ENCODE measurements at places on chromosomes 13 and 19. TPM values are rescaled to one million over a fixed set of nuclear protein-coding genes. Genes with fewer than 3 reads are reported as not detected.

- DNase-seq, result no peak
Observed at GRCh38 chr19:41222240-41222639, 3.2 kb downstream of the AXL start.

DNAAF3 gene
- 0.59 TPM for total RNA-seq

DNA sequence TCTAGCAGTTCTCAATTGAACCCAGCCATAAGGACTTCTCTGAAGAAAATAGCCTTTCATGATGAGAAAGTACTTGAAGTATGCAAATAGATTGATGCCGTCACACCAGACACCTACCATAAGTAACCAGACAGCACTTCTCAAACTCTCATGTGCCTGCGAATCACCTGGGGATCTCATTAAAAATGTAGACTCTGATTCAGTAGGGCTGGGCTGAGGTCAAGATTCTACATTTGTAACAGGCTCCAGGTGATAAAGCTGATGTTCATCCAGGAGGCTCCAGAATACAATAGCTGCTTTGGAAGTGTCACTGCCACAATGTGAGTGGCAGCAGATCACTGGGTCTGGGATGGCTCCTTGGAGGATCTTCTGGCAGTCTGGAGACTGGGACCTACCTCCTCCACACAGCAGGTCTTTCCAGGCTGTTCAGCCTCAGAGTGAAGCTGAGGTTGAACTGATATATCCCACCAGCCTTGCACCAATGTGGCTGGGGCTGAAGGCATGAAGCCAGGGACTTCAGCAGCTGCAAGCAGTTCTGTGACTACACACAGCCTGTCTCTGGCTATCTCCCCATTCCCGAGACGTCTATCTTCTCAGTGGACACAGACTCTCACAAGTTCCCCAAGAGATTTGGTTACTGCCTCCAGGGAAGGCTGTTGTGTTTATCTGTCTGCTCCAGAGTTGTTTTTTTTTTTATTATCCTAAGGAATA lies 9.1 kb downstream of the MBNL2 start:
- no peak for DNase-seq

DNA sequence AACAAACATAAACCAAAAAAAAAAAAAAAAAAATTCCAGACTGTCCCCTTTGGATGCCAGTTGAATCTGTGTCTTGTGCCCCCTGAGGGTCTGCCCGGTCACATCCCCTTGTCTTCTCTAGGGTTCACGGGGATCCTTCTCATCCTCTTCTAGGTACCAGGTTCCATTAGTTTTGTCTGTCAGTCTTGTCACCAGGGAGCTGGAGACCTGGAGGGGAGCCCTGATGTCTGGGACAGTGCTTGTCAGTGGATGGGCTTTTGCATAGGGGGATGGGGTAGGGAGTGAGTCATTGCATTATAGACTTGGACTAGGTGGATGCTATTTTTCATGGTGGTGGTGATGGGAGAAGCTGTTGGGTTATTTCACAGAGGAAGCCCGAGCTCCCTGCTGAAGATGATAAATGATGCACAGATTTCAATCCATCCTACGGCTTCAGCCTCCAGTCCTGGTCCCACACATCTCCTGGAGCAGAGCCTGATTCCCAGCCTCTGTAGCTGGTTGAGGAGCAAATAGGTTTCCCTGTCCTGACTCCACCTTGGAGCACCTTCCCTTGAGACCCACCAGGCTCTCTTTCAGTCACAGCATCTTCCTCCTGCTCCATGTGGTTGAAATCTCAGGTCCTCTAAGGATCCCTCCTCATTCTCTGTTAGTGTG lies 26.0 kb downstream of the WTIP start:
- DNase-seq, result peak; percentile 47

DNA sequence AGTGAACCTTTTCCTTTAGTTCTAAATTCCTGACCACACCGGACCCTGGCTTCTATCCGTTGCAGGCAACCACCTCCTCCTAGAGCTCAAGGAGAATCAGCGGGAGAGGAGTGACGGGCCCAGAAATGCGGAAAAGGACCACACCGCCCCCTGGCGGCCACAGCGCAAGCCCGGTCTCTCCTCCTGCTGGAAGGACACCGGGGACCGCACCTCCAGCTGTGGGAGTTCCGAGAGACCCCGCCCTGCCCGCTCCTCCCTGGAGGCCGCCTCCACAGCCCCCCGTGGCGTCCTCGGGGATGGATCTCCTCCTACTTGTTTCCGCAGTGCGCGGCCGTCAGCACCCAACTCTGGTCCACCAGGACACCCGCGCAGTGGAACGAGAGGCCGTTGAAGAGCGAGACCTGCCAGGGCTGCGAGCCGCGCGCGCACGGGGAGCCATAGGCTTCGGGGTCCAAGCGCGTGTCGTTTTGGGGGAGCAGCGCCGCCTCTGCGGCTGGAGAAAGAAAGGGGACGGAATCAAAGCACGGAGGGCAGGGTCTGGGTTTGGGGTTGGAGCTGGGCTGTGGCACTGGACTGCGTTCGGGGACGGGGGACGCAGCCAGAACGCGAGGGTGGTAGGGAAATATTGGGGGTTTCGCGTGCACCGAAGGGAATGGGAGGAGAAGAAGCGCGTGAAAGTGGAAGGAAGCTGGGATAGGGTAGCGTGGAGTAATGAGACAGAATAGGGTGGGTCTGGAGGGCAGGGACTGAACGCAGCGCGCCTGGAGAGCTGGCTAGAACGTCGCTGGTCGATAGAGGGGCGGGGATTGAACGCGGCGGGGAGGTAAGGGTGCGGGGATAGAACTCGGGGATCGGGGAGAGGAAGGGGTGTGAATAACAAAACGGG lies 2.5 kb downstream of the KLK10 start:
- peak; percentile 96 for DNase-seq

- DNase-seq, result no peak
Observed at GRCh38 chr19:52778811-52779210, 7.8 kb downstream of the ZNF600 start.

MAP4K1 gene
- under 0.01 TPM for total RNA-seq

DNA sequence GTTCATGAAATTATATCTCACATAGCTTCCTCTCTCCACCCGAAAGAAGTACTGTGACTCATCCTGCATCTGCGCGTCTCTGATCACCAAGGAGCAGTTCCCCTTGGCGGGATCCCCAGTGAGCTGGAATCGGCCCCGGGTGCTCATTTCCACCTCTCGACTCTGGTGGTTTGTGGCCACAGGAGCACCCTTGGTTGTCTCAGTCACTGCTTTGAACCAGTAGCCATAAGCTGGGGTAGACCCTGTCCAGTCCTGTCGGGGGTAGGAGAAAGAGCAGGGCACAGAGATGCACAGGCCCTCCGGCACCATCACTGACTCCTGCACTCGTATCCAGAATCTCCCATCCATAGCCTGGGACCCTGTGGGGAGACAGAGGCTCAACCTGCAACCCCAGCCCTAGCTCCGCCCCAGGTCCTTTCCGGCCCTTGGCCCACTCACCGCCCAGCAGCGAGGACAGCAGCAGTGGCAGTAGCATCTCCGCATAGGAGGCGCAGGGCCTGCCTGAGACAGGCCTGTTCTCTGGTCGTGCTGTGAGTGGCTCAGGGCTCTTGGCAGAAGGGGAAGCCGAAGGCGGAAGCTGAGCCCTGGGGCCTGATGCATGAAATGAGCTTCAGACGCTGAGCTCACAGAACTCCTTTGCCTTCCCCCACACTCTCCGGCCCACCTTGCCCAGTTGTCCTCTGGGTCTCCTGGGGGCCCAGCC lies at the start of gene SIGLEC10:
Gene SIGLEC10 (minus strand): TSS at position 536 of the 703 bp plus-strand sequence. CDS start 61 bp downstream, at position 475.
- DNase-seq, result no peak

GRCh38 chr13:29589234-29589633 lies 6.3 kb downstream of the SLC7A1 start:
- DNase-seq, result no peak

SULT2A1 gene
- total RNA-seq, result not detected

GRCh38 chr19:50977626-50978025 lies 6.1 kb downstream of the KLK7 start:
- DNase-seq, result no peak

GRCh38 chr13:102555914-102556553 lies 40.8 kb upstream of the TPP2 start:
- no peak for DNase-seq

DNA sequence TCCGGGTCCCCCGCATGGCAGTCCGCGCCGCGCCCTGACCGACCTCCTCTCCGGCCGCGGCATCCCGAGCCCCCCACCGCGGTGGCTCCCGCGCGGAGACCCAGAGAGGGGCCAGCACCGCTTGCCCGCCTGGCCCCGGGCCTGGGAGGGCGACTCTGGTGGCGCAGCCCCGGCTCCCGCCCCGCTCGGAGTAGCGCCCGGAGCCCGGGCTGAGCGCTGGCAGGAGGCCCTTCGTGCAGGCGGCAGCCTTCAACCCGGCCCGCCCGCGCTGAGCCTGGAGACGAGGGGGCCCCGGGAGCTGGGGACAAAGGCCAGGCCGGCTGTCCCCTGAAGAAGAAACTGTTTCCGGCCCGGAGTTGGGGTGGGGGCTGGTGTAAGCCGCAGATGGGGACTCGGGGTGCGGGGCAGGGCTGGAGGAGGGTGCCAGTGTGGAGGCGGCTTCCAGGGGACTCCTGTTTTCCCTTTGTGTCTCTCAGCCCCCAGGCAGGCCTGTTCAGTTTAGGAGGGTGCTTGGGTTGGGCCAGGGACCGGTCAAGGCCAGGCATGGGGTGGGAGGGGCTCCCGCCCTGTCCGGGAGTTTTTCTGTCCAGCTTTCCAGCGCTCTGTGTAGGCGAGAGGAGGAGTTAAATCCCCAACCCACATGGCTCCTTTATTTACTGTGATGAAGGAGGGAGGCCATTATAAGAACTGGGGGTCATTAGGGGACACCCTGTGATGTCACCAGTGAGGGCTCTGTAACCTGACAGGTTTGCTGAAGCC lies 935 bp downstream of the LRP3 start:
- DNase-seq, result peak; percentile 99

- peak; percentile 92 for DNase-seq
Observed at GRCh38 chr19:33300009-33300893, 2.1 kb downstream of the CEBPA start.

DNA sequence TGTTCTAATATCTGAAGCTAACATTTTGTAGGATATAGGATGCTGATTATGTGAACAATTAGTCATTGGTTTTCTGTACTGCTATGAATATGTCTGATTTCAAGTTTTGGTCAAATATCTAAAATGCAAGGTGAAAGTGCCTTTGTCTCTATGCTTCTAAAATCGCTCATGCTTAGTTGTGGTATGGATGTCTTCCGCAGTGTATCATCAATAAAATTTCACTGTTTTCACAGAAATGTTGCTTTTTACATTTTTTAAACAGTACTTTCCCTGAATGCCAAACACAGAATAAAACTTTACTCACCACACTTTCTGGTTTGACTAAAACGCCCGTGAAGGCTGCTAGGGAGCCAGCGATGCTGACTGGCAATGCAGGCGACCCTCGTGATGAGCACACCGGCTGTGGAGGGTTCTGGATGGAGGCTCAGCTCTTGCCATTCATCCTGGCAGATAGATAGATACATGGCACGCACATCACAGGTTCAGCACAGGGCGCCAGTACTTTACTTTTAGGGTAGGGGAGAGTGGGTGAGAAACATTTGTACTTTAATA lies 40.1 kb downstream of the SLC7A9 start:
- no peak for DNase-seq

DNA sequence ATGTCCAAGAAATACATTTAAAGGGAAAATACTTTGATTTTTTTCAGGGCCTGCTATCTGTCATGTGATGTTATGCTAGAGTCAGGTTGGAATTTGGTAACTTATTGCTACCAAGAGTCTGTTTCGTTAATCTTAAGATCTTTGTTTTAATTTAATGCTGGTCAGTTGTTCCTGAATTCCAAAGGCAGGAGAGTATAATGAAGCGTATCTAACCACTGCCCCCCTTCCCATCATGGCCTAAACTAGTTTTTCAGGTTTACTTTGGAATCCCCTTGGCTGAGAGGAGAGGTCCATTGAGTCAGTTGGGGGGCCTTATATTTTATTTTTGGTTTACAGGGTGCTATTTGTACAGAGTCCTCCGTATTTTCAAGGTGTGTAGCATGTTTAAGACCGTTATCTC lies 116.3 kb upstream of the SLC7A1 start:
- DNase-seq, result no peak

ZNF208 gene
- 1.2 TPM for total RNA-seq

DNA sequence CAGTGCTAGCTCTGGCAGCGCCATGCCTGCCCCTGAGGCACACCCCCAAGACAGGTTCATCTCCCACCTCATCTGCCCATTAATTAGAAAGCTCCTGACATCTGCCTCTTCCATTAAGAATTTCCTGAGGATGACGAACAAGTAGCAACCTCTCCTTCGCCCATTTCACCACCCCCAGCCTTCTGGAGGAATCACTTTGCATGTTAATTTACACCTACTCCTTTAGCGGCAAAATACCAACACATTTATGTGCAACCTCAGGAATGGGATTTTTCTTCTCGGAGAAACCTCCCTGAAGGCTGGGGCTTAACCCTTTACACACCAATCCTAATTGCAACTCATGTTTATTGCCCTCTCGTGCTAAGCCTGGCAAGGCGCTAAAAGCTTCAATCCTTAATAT lies 13.8 kb downstream of the SLC7A1 start:
- DNase-seq, result no peak

GRCh38 chr13:38602266-38602665 lies 84.6 kb upstream of the FREM2 start:
- DNase-seq, result no peak

CYP4F3 gene
- not detected for total RNA-seq

All from osteoblast (primary cell).